SW480 (cell line): ENCODE measurements at places on chromosomes 12 and 14.
A peak's percentile ranks its signal among the peaks of the same experiment; 100 is the strongest.

GRCh38 chr12:90995010-90995409, 9.8 kb downstream of the EPYC start:
- DNase-seq, result no peak

GRCh38 chr12:101107032-101107763, 102.8 kb downstream of the SLC5A8 start:
- no peak for DNase-seq

DNA sequence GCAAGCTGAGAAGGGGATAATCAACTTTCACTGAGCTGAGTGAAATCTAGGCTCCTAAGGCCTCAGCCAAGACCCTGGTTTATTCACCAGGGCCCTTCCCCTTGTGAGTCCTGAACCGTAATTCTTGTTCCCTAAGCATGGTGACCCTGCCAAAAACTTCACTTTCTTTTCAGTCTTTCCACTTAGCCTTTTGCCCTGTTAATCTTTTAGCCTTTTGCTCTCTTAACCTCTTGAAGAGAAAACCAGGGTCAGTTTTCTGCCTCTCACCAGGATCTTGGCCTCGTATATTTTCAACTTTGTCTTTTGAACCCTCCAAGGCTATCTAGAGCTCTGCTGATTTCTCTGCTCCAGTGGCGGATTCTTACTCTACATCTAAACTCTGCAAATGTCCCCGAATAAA, 191.0 kb downstream of the PELI2 start:
- no peak for DNase-seq

- DNase-seq, result no peak
Observed at GRCh38 chr12:9636150-9636850, 28.6 kb upstream of the KLRB1 start.

GRCh38 chr12:47068539-47068938, 10.9 kb upstream of the PCED1B start:
- no peak for DNase-seq

GRCh38 chr14:53871951-53872350, 84.7 kb downstream of the BMP4 start:
- no peak for DNase-seq

DNA sequence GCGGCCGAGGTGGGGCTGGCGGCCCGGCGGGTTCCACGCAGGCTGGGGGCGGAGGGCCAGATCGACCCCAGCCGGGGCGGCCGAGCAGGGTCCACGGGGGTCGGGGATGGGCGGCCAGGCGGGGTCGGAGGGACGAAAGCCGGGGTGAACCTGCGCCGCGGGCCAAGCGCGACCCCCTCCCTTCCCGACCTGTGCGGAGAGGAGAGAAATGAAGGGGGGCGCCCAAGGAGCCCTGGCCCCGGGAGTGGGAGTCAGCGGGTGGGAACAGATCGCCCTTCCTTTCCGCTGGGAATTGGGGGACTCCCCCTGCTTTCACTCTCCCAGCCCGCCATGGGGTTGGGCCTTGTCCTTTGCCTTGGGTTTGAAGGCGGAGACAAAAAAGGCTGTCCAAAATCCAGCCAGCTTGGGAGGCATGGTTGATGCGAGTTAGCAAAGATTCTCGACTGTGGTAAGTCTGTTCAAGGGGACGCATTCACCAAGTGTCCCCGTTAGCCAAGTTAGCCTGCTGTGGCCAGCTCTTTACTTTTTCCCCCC, 559 bp upstream of the CKAP4 start:
- DNase-seq, result peak; percentile 28

DNA sequence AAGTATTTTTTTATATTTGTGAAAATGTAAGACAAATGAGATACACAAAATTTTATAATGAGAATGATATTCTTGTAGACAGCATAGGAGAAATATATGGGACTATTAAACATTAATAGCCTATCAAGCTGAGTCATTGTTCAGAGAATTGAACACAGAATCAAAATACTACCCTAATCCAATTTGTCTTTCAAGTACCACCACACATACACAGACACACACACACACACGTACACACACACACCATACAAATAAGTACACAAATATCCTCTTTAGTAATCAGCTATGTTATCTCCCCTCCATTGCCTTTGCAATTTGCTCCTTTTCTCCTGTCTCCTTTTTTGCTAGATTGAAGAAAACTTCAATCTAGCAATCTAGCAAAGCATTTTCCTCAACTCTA, 499.3 kb downstream of the FOXG1 start:
- no peak for DNase-seq

- DNase-seq, result no peak
Observed at GRCh38 chr14:86971292-86971691, 1021.7 kb downstream of the GALC start.

DNA sequence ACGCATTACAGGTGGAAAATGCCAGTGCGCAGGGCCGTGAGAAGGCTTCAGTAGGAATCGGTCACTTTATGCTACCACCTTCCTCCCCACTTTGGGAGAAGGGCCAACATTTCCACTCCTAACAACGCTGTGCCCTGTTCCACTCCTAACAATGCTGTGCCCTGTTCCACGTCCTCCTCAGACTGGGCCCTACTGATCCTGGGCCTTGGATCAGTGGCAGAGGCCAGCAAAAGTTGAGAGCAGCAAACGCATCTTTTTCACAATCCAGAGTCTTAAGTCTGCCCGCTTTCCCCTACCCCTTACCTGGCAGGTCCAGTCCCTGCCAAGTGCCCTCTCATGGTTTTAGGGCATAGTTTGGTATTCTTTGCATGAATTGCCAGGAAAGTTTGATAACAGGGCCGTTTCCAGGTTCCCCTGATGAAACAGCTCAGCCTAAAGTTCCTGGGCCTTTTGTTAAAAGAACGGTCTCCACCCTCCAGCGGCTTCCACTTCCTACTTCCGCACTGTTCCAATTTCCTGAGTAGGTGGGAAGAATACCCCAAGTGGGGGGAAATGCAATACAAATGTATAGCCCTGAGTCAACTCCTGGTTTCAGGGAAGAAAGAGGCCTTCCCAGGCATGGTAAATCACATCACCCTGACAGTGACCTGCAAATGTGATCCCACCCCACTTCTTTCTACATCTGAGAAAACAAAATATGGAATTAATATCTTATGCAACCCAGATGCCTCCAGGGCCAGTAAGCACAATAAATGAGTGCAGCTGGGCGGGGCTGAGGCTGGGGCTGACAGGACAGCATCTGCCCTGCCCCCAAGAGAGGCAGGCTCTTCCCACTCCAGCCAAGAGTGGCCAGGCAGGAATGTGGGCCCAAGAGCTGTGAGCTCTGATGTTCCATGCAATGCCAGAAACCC, 15.0 kb downstream of the KCTD10 start:
- DNase-seq, result peak; percentile 33

- no peak for DNase-seq
Observed at GRCh38 chr12:79644274-79645234, 46.2 kb downstream of the PAWR start.

- DNase-seq, result peak; percentile 29
Observed at GRCh38 chr12:34340534-34341361, 318.5 kb downstream of the ALG10 start.

DNA sequence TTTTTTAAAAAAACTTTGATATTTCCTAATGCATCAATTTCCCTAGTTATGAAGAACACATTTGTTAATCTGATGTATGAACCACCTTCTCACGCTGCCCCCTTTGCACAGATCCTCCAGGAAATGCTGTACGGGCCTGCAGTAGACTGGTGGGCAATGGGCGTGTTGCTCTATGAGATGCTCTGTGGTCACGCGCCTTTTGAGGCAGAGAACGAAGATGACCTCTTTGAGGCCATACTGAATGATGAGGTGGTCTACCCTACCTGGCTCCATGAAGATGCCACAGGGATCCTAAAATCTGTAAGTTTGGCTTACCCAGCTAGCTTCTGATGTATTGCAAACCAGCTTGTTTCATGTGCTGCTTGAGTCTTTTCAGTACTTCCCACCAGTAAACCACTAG, 165.0 kb upstream of the HIF1A start:
- no peak for DNase-seq

- no peak for DNase-seq
Observed at GRCh38 chr12:51749206-51749985, 99.1 kb downstream of the FIGNL2 start.

- DNase-seq, result no peak
Observed at GRCh38 chr12:41465526-41465925, 277.4 kb downstream of the PDZRN4 start.

GRCh38 chr12:119528241-119528640, 65.3 kb upstream of the TMEM233 start:
- DNase-seq, result peak; percentile 23

DNA sequence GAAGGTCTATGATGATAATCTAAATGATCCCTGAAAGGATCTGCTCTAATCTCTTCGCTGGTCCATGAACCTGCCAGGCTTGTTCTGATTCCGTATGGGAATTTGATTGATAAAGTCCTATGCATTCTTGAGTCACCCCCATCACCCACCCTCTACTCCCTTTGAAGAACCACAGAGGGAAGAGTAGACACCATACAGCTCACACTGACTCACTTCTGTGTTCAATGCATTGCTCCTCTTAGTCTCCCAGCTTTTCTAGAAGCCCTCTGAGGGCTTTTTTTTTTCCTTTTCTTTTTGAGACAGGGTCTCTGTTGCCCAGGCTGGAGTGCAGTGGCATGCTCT, 18.5 kb upstream of the GPRC5A start:
- peak; percentile 77 for DNase-seq

DNA sequence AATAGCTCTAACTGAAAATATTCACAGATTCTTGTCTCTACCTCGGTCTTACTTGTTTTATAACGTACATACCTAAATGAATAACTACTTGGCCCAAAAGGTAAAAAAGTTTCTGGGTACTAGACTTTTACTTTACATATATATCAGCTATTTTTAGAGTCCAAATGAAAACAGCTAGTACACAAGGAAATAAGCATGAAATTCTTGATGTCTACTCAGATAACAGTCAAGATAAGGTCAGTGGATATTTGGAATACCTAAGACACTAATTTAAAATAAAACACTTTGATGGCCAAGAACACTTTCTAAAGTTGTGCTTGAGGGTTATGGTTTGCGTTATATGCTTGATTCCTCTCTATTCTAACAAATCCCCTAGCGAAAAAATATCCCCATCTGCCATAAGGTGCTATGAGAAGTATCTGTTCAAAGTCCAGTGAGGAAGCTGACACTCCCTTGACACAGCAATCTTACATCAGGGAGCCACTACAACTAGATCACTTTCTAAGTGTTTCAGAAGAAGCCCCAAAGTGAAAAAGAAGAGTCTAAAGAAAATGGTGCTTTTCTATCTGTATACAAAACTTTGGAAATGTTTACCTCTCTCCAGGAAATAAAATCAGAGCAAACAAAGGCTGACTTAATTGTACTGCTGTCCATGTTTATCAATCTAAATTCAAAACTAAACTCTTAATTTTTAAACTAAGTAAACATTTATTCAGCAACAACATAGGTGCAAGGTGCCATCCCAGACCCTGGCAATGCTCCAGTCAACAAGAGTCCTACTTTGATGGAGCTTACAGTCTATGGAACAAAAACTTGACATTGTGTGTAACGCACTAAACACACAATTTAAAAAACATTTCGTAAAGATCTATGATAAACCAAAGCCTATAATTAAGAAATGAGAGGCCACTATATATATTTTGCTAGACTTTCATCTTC, 11.7 kb downstream of the PTPN21 start:
- no peak for DNase-seq

DNA sequence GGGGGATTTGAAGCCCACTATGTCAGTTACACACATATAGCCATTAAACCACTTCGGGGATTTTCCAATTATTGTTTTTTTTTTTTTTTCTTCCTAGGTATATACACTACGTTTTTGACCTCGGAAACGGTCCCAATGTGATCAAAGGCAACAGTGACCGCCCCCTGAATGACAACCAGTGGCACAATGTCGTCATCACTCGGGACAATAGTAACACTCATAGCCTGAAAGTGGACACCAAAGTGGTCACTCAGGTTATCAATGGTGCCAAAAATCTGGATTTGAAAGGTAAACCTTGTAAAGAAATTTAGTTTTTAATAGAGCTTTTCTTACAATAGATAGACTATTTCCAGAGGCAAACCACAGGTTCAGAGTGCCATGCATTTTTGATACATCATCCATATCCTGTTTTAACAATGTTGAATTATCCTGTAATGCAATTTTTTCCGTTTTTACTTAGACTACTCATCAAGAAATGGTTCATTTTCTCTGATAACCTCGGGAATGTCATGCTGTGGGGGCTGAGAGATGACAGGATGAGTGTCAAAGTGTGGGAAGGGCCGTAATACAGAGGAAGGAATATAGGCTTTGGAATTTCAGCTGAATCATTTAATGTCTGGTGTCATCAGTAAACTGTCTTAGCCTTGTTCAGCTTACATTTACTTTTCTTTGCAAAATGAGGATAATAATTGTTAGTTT, 797.1 kb downstream of the NRXN3 start:
- DNase-seq, result no peak

- DNase-seq, result no peak
Observed at GRCh38 chr14:69663300-69663643, 51.9 kb downstream of the SUSD6 start.

GRCh38 chr12:57549909-57550640, at the start of gene KIF5A:
Gene KIF5A (plus strand): TSS chr12:57550044. CDS start chr12:57550272, 228 bp downstream.
- no peak for DNase-seq

GRCh38 chr12:15928870-15929571, 17.9 kb downstream of the DERA start:
- no peak for DNase-seq

DNA sequence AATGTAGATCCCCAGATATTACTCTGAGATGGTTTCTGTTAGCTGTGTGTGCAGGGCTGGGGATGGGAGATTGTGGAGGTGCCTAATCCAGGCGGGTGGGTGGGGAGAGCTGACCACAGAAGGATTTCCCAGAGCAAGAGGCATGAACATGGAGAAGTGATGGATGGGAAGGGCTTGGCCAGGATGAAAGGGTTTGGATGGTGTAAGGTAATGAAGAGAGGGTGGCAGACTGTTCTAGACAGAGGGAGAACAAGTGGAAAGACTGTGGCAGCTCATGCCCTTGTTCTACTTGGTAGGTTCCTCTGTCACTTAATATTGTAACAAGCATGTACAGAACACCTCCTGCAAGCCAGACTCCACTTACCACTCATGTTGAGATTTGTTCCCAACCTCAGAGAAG, 187.8 kb downstream of the NPAS3 start:
- no peak for DNase-seq

GRCh38 chr12:28817524-28817923, 331.6 kb upstream of the FAR2 start:
- no peak for DNase-seq

DNA sequence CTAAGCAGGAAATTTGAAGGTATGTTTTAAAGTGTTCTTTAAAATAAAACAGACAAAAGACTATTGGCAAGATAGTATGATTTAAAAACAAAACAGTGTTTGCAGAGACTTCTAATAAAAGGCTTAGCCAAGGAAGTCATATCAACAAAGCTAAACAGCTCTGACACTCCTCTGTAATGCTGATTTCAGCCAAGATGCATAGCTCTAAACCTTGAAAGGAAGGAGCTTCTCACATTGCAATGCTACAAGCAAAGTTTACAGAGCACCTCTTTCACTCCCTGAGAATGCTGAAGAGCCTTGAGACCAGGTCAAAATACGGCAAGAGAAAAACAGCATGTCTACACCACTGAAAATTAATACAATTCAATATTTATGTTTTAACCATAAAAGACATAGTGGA, 51.8 kb downstream of the PARP11 start:
- no peak for DNase-seq

- no peak for DNase-seq
Observed at GRCh38 chr12:118840399-118840798, 140.9 kb upstream of the SRRM4 start.
